ENCODE measurements at places on chromosomes 1 and 21. TPM values are rescaled to one million over a fixed set of nuclear protein-coding genes. Genes with fewer than 3 reads are reported as not detected.

The IGSF5 gene
- 0.59 TPM for total RNA-seq

The UMODL1 gene
- not detected for total RNA-seq

The OR2L2 gene
- not detected for total RNA-seq

The BTBD19 gene
- 17.0 TPM for total RNA-seq

The CR1L gene
- not detected for total RNA-seq

The RIPK4 gene
- total RNA-seq: 0.28 TPM

The FNBP1L gene
- total RNA-seq: 29.9 TPM

The RSPH1 gene
- not detected for total RNA-seq

The NCMAP gene
- not detected for total RNA-seq

The FCGR3A gene
- total RNA-seq: not detected

The KRTAP13-2 gene
- not detected for total RNA-seq

The SORT1 gene
- 27.0 TPM for total RNA-seq

The ZMYND12 gene
- 0.30 TPM for total RNA-seq

The MYOG gene
- not detected for total RNA-seq

The INPP5B gene
- 25.8 TPM for total RNA-seq

The WASF2 gene
- total RNA-seq: 36.5 TPM

The AKNAD1 gene
- total RNA-seq: not detected

The LRRN2 gene
- not detected for total RNA-seq

The XCL1 gene
- not detected for total RNA-seq

The GORAB gene
- 21.9 TPM for total RNA-seq

The LCE6A gene
- not detected for total RNA-seq

The WDR64 gene
- not detected for total RNA-seq
